Activated T-helper 9 cell treated with anti-CD3 and anti-CD28 coated beads, Interleukin-2, amount 50 U/mL, for 16 hours (primary cell): ENCODE measurements at places on chromosomes 13 and 19.

- no peak for DNase-seq
Measured at GRCh38 chr13:42899266-42899665, 92.8 kb downstream of the EPSTI1 start.

DNA sequence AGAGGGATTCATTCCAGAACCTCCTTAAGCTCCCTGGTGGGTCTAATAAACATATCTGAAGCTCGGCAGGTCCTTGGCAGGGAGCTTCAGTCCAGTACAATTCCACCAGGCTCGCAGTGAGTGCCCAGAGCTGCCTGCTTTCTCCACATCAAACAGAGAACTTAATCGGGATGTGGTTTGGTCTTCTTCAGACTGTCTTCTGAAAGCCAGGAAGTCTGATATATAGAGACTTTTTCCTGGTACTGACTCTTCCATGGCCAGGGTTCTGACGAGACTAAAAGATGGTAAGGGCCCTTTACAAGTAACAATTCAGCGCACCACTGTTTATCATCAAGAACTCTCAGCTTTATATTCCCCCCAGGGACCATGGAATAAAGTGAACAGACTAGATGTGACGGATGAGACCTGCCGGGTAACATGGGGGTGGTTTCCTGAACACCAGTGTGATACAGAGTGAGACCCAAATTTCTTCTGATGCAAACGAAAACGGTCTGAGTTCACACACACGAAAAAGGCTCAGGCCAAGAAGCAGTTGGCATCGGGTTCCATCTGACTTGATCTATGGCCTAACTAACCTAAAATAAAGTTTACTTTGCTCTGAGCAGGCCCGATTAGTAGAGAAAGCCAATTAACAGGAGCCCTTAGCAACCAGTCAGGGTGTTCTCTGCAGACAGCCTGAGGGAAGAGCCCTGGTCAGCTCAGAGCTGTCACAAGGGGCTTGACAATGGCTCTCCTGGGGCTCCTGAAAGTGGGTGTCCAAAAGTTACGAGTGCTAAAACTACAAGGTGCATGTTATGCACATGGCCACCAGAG lies 29.0 kb downstream of the RANBP3 start:
- DNase-seq: no peak

DNA sequence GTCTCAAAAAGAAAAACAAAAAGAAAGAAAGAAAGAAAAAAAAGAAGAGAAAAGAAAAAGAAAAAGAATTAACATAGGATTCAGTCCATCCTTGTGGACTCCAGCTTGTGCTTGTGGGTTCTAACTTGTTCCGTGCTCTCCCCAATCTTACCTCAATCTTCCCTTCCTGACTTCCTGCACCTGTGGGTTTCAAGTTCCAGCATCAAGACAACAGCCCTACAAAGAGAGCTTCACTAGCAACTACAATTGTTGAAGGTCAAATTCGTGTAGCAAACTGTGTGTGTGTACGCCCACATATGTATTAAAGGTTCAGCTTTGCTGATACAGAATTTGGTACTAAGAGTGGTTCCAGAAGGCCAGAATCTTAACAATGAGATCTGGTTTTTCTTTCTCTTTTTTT lies 25.3 kb downstream of the FXYD5 start:
- DNase-seq: no peak

GRCh38 chr13:40345149-40345514 lies 321.3 kb downstream of the FOXO1 start:
- no peak for DNase-seq

DNA sequence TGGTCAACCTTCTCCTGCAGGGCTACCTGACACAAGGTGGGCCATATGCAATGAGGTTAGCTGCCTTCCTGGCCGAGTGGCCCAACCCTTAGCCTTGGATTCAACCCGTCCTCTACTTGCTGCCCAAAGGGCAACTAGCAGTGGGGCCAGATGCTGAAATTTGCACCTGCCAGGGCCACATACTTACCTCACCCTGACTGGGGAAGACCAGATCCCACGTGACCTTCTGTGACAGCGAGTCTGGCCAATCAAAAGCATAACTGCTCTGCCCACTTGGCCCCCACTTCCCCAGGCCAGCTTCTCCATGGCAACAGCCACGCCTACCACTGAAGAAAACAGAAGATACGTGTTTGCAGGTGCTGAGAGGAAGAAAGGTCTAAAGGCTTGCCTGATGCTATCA lies 10.9 kb downstream of the PEG3 start:
- no peak for DNase-seq
